ENCODE measurements at places on chromosomes 5 and 9.

DNA sequence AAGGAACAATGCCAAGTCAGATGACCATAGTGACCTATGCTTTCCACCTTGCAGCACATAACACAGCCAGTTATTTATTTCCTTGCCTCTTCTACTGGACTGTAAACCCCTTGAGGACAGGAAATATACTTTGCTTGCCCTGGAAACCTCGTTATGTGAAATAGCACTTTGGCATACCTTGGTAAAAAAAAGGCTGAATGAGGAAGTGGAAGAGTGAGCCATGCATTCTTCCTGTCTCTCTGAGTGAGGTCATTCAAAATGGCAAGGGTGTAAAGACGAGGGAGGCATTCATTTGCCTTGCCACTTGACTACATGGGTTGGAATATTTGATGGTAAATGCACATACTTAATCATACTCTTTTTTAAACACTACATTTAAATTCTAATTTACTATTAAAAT, 42.8 kb upstream of the SVEP1 start:
- no peak for DNase-seq

- DNase-seq = peak; percentile 62
Measured at GRCh38 chr9:136170006-136170901, 34.7 kb downstream of the LHX3 start.

DNA sequence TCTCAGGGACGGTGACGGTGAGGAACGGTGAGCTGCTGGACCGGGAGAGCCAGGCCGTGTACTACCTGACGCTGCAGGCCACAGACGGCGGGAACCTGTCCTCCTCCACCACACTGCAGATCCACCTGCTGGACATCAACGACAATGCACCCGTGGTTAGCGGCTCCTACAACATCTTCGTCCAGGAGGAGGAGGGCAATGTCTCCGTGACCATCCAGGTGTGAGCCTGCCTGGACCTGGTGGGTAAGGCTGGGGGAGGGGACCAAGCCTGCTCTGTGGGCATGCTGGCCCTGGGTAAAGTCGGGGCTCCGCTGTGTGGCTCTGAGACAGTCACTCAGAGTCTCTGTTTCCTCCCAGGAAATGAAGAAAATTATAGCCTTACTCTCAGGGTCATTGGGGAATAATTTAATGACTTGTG, 29.3 kb downstream of the CDHR2 start:
- peak; percentile 84 for DNase-seq

DNA sequence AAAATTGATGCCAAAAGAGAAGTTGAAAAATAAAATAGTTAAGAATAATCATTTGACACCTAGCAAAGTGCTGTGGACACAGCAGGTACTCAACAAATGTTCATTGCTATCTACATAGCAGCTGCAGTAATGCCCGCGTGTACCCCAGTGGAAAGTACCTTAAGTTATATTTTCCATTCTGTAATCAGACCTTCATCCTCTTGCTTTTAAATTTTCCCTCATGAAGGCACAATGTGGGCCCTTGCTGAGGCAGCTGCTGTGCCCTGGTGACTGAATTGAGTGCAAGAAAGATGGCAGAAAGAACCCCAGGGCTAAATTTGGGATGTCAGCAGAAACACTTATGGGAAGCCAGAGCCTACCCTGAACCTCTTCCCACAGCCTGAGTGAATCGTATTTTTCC, 65.9 kb downstream of the CYFIP2 start:
- no peak for DNase-seq

GRCh38 chr5:159430361-159431012, 100.2 kb upstream of the IL12B start:
- no peak for DNase-seq

- peak; percentile 38 for DNase-seq
Measured at GRCh38 chr9:105044518-105044917, 116.6 kb upstream of the ABCA1 start.

DNA sequence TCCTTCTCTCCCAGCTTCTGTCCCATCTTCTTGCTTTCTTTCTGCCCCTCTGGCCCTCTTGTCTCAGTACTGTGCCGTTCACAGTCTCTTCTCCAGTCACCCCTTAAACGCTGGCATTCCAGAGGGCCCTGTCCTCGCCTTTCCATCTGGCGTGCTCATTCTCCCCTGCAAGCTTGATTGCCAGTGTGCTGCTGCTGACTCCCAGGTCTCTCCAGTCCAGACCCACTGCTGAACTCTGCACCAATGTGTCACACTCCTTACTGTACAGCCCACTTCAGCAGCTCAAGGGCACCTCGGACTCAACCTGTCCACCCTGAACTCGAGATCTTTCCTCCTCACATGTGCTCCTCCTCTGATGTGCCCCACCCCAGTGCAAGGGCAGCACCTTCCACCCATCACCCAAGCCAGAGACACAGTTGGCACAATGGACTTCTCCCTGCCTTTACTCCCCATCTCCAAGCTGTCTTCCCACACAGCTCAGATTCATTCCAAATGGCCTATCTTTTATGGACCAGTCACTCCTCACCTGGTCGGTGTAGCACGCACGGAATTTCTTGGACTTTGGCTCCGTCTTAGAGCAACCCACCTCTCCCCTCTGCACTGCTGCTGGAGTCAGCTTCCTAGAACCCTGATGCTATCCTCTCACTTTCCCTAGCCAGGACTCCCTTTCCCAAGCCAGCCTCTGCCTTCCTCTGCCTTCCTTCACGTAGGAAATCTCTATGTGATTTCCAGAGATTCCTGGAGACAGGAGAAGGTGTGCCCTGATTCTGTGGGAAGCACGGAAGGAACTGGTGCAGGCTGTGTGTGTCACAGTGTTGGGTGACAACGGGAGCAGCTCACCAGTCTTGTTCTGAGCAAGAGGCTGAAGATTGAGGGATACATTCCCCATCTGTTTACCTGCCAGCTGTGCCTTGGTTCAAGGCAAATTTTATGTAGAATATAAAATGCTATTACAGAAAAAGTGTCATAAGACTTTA, 26.0 kb upstream of the SLC2A8 start:
- DNase-seq = no peak

GRCh38 chr9:98707166-98708102, 1.3 kb downstream of the GABBR2 start:
- peak; percentile 95 for DNase-seq

DNA sequence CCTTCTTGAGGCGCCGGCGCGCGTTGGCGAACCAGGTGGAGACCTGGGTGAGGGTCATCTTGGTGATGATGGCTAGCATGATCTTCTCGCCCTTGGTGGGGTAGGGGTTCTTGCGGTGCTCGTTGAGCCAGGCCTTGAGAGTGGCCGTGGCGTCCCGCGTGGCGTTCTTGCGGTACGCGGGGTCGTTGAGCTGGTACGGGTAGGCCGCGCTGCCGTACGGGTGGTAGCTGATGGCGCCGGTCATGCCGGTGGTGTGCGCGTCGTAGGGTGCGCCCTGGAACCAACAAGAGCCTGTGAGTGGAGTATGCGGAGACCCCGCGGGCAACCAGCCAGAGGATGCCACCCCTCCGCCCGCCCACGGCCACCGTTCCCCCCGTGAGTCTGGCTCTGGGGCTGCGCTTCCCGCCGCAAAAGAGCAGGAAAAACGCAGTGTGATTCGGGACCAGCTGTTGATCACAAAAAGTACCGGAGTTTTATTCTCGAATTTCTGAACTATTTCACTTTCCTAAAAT, 1.9 kb downstream of the IRX2 start:
- no peak for DNase-seq

- no peak for DNase-seq
Measured at GRCh38 chr5:123787136-123787535, 275.2 kb downstream of the CSNK1G3 start.

- no peak for DNase-seq
Measured at GRCh38 chr5:143921525-143922311, 109.8 kb downstream of the HMHB1 start.

GRCh38 chr5:93829346-93829745, 87.9 kb upstream of the POU5F2 start:
- DNase-seq = no peak

DNA sequence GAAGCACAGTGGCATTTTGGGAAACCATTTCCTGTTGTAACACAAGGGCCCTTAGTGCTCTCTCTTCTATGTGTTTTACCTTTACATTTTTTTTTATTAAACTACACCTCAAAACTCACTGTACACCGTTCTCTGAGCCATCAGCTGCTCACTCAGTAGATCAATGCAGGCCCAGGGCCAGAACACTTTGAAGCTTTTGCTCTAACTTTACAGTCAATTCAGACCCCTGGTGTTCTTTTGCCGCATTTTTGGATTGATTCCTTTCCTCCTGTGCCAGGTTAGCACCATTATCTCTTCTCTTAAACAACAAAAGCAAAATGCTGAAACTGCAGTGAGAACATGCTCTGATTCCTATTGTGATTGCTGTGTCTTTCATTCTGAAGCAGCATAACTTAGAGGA, 269.8 kb upstream of the RGMB start:
- no peak for DNase-seq

DNA sequence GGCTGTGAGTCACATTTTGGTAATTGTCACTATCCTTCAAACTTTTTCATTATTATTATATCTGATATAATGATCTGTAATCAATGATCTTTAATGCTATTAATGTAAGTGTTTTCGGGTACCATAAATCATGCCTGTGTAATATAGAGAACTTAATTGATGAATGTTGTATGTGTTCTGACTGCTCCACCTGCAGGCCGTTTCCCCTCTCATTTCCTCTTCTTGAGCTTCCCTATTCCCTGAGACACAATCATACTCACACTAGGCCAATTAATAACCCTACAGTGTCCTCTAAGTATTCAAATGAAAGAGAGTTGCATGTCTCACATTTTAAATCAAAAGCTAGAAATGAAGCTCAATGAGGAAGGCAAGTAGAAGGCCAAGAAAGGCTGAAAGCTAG, 420.9 kb upstream of the SGCD start:
- peak; percentile 50 for DNase-seq

DNA sequence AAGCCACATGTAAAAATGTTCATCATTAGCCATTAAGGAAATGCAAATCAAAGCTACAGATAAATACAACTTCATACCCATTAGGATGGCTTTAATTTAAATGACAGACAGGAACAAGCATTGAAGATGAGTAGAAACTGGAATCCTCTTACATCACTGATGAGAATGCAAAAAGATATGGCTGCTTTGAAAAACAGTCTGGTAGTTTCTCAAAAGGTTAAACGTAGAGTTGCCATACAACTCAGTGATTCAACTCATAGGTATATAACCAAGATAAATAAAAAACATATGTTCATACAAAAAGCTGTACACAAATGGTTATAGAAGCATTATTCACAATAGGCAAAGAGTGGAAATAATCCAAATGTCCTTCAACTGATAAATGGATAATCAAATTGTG, 228.8 kb upstream of the ZNF462 start:
- no peak for DNase-seq

GRCh38 chr5:76425928-76426804, 23.1 kb downstream of the IQGAP2 start:
- DNase-seq = no peak
